ENCODE measurements at places on chromosomes 5 and 9.

DNA sequence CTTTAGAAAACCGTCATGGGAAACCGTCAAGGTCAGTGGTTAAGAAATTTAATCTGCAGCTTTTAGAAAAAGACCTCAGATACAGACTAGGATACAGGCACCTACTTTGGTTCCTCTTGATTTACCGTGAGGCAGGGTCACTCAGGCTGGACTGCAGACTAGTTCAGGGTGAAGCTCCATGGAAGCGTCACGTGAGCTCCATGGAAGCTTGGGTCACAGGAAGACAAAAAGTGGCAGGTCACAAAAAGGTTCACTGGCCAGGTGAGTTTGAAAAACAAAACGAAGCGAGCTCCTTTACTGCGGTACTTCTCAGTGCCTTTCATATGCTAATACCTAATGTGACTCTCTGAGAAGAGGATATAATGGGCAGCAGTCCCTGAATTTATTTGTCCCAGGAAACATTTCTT is 43.0 kb downstream of the PRRC2B start:
- no peak for DNase-seq

DNA sequence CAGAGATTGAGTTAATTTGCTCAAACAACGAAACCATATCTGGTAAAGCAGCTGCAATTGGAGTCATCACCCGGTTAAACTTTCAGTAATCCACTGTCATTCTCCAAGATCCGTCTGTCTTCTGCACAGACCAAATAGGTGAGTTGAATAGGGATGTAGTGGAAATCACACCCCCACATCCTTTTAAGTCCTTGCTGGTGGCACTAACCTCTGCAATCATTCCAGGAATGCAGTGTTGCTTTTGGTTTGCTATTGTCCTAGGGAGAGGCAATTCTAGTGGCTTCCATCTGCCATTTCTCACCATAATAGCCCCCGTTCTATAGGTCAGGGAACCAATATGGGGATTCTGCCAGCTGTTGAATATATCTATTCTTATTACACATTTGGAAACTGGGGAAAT is 14.6 kb upstream of the BTF3 start:
- no peak for DNase-seq

- no peak for DNase-seq
Measured at GRCh38 chr5:44691802-44692201, 116.9 kb upstream of the MRPS30 start.

DNA sequence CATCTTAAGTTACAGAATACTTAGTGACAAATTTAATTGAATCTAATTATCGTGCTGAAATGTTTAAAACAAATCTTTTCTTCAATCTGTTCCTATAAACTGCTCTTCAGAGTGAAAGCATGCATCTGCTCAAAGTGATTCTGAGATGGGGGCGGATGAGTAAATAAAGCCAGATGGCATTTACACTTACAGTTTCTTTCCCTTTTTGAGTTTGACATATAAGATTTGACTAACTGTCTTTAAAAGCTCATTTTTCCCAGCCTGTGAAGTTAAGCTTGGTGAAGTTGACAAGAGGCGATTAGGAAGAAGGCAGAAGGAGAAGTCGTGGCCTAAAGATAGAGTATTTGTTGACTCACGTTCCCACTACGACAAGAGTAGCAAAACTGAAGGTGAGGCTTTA is 137.4 kb downstream of the LPAR1 start:
- no peak for DNase-seq

DNA sequence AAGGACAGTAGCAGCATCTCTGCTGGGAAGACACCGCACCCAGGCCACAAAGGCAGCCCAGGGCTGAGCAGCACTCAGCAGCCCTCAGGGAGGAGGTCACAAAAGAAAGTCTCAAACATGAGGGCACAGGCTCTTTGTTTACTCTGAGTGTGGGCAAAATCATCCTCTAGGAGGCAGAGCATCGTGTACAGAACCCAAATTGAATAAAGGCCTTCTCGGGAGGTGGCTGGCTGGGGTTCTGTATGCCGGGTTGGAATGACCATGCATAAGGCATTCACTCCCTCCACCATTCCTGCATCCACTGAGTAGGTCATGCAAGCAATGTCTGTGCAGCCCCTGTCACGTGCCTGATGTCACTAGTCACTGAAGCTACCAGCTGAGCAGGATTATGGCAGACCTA is 412.8 kb downstream of the SPOCK1 start:
- DNase-seq, result no peak
